ENCODE measurements at places on chromosomes 12 and 14. TPM values are rescaled to one million over a fixed set of nuclear protein-coding genes. Genes with fewer than 3 reads are reported as not detected.
A peak's percentile ranks its signal among the peaks of the same experiment; 100 is the strongest.

- H3K27me3 ChIP-seq: no peaks in the 10 kb centered on the region
- peaks cover 2% of the 10 kb centered on the region for H3K4me1 ChIP-seq
- H3K4me3 ChIP-seq: peak within 1 kb of the TSS; percentile 94
- H3K27ac ChIP-seq: peak within 1 kb of the TSS; percentile 89
- peaks cover 3% of the 10 kb centered on the region for H3K36me3 ChIP-seq
These were observed at the start of gene TIGAR for GRCh38 chr12:4320853-4321701. TSS of gene TIGAR (plus strand) at chr12:4321213. CDS start at chr12:4321272, 59 bp downstream.

DNA sequence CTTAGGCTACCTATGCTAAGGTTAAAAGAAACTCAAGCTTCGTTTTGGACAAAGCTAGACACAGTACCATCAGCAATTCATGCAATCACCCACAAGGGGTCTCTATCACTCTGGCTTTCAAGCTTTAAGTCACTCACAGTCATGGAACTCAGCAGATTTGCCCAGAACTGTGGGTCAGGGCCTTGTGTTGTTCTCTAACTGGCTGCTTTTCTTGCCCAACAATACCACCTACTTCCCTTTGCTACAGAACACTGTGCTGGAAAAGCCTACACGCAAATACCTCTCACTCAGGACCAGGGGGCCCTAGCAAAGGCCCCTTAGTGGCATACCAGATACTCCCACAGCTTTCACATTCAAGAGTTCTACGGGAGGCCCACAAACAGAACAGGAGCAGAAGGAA is 9.1 kb downstream of the NEMP1 start:
- H3K27ac ChIP-seq: peak overlapping the region; percentile 70
- H3K36me3 ChIP-seq: peaks cover 2% of the 10 kb centered on the region
- no peaks in the 10 kb centered on the region for H3K27me3 ChIP-seq
- peaks cover 3% of the 10 kb centered on the region for H3K4me1 ChIP-seq
- DNase-seq: peak; percentile 87
- no peak overlapping the region for H3K4me3 ChIP-seq

DNA sequence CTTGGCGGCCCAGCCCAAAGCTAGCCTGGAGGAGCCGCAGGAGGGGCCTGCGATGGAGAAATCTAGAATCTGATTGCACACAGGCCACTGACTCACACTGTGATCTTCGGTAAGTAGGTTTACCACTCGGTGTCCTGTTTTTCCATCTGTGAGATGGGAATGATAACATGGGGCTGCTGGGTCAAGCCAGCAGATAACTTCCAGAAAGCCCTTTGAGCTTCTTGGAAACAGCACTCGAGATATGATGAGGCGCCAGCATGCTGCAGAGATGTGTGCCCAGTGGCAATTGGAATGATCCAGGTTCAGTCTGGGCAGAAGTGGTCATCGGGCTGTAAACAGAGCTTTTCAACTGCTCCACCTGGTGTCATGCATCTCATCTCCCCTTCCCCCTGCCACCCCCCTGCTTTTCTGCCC is 771.3 kb upstream of the TBX3 start:
- H3K4me3 ChIP-seq: no peak overlapping the region
- no peaks in the 10 kb centered on the region for H3K36me3 ChIP-seq
- H3K27me3 ChIP-seq: peaks cover 2% of the 10 kb centered on the region
- DNase-seq: no peak

GRCh38 chr12:44873898-44874297 is 2.2 kb downstream of the NELL2 start:
- DNase-seq: peak; percentile 4
- no peak overlapping the region for H3K4me3 ChIP-seq
- peaks cover 22% of the 10 kb centered on the region for H3K27me3 ChIP-seq
- H3K4me1 ChIP-seq: no peaks in the 10 kb centered on the region

DNA sequence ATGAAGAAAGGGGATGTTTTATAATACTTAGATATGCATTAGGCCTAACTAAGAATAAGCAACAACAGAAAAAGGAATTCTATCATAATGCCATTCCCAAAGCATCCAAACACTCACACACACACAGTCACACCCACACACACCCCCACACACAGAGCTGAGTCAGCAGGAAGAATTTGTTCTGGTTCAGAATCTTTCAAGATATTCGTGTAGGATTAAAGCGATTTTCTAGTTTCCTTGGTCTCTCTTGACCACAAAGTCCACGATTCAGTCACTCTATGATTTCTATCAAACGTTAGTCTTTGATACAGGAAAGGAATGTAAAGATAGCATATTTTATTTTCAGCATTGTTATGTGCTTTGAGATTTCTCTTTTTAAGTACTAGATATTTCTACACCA is 382.6 kb upstream of the DCN start:
- H3K4me1 ChIP-seq: no peaks in the 10 kb centered on the region
- no peaks in the 10 kb centered on the region for H3K27me3 ChIP-seq
- DNase-seq: no peak
- no peaks in the 10 kb centered on the region for H3K36me3 ChIP-seq

DNA sequence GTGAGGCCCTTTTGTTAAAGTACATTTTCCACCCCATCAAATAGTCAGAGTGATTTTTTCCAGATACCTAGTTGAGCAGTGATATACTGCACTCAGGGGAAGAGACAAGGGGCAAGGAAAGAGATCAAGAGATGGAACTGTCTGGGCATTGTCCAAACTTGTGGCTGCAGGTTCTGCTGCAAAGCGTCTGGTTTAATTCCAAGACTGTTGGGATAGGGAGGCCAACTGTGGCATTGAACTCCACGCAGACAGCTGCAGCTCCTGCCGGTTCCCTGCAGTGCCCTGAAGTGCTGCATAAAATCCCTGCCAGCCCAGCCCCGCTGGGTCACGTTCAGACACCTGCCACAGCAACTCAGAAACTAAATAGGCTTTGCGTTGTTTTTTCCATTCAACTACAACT is 30.5 kb downstream of the RPH3A start:
- no peaks in the 10 kb centered on the region for H3K4me1 ChIP-seq
- H3K4me3 ChIP-seq: no peak overlapping the region
- H3K27ac ChIP-seq: no peak overlapping the region
- H3K27me3 ChIP-seq: no peaks in the 10 kb centered on the region

GRCh38 chr14:73752297-73752992 is 38.3 kb upstream of the PNMA1 start:
- DNase-seq: peak; percentile 45
- peaks cover 58% of the 10 kb centered on the region for H3K4me1 ChIP-seq
- no peaks in the 10 kb centered on the region for H3K36me3 ChIP-seq
- H3K27ac ChIP-seq: peak overlapping the region; percentile 53

DNA sequence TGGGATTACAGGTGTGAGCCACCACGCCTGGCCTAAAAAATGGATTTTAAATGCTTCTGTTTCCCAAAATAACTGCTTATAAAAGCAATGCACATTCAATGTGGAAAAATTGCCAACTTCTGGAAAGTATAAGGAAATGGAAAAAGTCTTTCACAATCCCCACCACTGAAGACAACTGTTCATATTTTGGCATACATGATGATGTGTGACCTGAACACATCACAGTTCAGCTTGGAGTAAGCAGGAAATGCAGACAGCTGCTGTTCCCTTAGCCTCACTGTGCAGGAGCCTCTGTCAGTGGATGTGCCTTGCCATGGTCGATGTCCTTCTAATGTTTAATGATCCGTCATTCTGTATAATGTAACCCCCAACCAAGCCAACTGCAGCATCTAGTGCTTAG is 5.2 kb downstream of the MTERF2 start:
- no peaks in the 10 kb centered on the region for H3K27me3 ChIP-seq
- peaks cover 5% of the 10 kb centered on the region for H3K4me1 ChIP-seq
- H3K36me3 ChIP-seq: peaks cover 4% of the 10 kb centered on the region
- no peak overlapping the region for H3K27ac ChIP-seq

DNA sequence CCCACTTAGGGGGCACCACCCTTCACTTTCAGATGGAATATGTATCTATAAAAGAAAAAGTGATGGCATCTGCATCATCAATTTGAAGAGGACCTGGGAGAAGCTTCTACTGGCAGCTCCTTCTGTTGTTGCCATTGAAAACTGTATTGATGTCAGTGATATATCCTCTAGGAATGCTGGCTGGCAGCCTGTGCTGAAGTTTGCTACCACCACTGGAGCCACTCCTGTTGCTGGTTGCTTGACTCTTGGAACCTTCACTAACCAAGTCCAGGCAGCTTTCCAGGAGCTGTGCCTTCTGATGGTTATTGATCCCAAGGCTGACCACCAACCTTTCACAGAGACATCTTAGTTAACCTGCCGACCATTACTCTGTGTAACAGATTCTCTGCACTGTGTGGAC is 44.7 kb downstream of the RIMKLB start:
- no peak overlapping the region for H3K4me3 ChIP-seq
- H3K27me3 ChIP-seq: no peaks in the 10 kb centered on the region
- peaks cover 4% of the 10 kb centered on the region for H3K4me1 ChIP-seq
- H3K36me3 ChIP-seq: peaks cover 3% of the 10 kb centered on the region

GRCh38 chr14:91360490-91361232 is 57.0 kb downstream of the CCDC88C start:
- no peak overlapping the region for H3K4me3 ChIP-seq
- H3K27ac ChIP-seq: no peak overlapping the region
- DNase-seq: no peak
- H3K27me3 ChIP-seq: no peaks in the 10 kb centered on the region

GRCh38 chr12:55492078-55492477 is at the start of gene OR6C68:
TSS of gene OR6C68 (plus strand) at chr12:55492378. CDS start at chr12:55492378, 0 bp downstream.
- DNase-seq: no peak
- no peaks in the 10 kb centered on the region for H3K27me3 ChIP-seq
- H3K36me3 ChIP-seq: no peaks in the 10 kb centered on the region
- no peak within 1 kb of the TSS for H3K4me3 ChIP-seq
- no peak within 1 kb of the TSS for H3K27ac ChIP-seq

DNA sequence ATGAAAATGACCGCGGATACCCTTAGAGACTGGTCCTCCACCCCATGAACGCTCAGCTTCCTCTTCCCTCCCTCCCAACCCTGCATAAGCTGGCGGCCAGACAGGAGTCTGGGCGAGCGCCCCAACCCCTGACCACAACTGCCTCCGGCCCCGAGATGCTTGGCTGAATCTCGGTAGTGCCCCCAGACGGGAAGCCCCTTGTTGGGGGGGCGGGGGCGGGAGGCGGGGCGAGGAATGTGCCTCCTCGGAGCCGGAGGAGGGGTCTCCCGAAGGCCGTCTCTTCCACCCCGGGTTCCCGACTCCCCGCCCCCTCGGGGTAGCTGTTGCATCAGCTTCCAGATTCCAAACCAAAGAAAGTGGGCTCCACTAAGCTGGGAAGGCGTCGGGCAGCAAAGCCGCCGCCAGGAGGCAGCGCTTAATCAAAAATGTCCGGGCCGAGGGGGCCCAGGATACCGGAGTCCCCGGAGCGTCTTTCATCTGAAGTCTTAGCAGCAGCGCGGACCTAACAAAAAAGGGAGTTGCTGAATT is 7.1 kb upstream of the MRPL52 start:
- peak; percentile 86 for DNase-seq
- no peaks in the 10 kb centered on the region for H3K36me3 ChIP-seq
- peaks cover 30% of the 10 kb centered on the region for H3K4me1 ChIP-seq
- H3K27ac ChIP-seq: peak overlapping the region; percentile 76
- H3K27me3 ChIP-seq: no peaks in the 10 kb centered on the region

- peaks cover 16% of the 10 kb centered on the region for H3K27me3 ChIP-seq
- H3K27ac ChIP-seq: no peak overlapping the region
These were observed 44.6 kb upstream of the PTCSC3 start for GRCh38 chr14:36221112-36221511.

DNA sequence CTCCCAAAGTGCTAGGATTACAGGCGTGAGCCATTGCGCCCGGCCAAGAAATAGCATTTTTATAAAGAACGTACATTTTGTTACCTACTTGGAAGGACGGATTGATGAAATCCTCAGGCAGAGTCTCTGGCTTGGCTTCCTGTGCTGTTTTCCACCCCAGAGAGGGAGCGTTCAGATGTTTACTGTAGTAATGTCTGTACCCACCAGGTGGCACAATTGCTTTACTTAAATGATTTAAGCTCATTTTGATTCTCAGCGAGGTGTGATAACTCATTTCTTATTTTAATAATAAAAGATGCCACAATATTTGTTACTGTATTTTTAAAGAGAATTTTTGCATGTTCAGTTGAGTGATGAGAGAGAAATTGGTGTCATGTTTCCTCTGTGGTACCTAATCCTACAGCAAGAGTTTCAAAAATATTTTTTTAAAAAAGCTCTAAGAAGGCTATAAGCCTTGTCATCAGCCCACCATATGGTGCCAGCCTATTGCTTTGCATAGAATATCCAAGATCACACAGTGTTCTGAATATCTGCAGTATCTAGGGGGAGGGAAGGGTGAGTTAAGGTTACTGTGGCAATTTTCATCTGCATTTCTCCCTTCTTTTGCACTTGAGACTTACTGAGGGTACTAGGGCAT is 82.6 kb upstream of the TRAF3 start:
- H3K4me1 ChIP-seq: no peaks in the 10 kb centered on the region
- peak; percentile 73 for DNase-seq
- H3K36me3 ChIP-seq: no peaks in the 10 kb centered on the region

DNA sequence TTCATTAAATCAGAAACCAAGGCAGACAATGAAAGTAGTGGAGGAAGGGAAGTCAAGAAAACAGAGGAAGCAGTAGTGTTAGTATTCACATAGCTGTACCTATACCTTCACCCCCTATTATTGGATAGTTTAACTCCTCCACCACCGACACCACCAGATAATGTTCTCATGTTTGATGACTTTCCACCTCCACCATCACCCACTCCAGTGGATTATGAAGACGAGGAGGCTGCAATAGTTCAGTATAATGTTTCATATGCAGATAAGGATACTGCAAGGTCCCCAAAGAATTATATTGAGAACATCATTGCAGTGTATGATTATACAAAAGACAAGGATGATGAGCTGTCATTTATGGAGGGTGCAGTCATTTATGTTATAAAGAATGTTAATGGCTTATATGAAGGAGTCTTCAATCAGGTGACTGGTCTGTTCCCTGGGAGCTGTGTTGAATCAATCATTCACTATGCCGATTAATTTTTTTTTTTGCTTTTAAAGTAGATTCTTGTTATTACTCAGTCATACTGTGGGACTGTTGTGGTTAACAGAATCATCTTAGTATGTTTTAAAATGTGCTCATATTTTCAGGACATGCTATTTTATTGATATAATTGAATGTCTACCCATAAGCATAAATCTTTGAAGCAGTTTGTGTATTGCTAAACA is 32.2 kb upstream of the KTN1 start:
- H3K4me1 ChIP-seq: no peaks in the 10 kb centered on the region
- no peak overlapping the region for H3K27ac ChIP-seq

Gene ASIC1
- total RNA-seq: 1.6 TPM

Gene SERPINA10
- total RNA-seq: not detected

Gene ABCD2
- not detected for total RNA-seq

Gene NEMP1
- 14.7 TPM for total RNA-seq

Gene CD163
- not detected for total RNA-seq

Measured in IMR-90 (cell line).